ENCODE measurements at places on chromosomes 13 and 19.

DNA sequence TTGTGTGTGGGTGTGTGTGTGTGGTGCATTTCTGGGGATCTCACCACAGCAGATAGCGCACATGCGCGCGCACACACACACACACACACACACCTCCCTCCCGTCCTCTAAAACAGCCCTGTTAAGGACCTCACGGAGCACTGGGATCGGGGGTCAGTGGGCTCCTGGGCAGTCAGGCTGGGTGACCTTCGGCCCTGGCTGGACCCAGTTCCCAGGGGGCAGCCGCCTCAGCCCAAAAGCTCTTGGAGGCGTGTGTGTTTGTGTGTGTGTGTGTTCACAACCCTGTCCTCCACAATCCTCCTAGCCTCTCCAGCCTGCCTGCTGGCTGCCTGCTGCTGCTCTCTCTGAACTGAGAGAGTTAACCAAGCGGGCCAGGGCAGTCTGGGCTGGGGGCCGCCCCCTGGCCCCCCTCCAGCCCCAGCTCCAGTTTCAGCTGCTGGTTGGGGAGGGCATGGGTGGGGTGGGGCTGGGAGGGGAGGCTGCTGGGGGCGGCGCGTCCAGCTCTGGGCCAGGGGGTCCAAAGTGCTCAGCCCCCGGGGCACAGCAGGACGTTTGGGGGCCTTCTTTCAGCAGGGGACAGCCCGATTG lies at the start of gene FXYD1:
Gene FXYD1, plus strand, starts transcription at position 520 of the 588 bp plus-strand sequence. CDS start 1,256 bp downstream, outside the sequence.
- DNase-seq, result no peak

DNA sequence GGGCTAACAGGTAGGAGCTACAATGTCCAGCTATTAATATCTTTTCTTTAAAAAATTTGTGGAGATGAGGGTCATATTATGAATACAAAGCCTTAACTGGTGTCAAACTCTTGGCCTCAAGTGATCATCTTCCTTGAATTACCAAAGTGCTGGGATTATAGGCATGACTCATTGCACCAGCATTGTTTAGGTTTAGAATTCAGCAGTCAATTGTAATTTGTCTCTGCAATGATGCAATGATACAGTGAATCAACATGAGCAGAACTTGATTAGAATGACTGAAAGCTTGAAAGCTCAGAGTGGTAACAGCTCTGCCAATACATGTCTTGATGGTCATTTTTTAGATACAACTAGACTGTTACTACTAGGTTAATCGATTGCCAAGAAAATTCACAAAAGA lies 752.8 kb upstream of the MIR17HG start:
- DNase-seq, result peak; percentile 4

DNA sequence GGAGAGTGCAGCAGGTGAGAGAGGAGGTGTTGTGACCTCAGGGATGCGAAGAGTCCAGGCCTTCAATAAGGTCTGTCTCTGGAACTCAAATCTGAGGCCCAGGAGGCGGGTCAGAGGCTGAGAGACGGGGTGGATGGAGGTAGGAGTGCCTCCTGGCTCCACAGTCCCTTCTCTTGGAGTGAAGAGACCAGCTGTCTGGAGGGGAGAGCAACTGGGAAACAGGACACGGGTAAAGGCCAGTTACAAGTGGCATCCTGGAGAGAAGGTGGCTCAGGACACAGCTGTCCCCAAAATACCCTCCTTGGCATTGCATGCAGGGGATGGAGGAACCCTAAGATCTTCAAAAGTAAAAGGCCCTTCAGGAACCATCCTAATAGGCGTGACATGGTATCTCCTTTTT lies 19.2 kb downstream of the PDE4A start:
- DNase-seq, result no peak

DNA sequence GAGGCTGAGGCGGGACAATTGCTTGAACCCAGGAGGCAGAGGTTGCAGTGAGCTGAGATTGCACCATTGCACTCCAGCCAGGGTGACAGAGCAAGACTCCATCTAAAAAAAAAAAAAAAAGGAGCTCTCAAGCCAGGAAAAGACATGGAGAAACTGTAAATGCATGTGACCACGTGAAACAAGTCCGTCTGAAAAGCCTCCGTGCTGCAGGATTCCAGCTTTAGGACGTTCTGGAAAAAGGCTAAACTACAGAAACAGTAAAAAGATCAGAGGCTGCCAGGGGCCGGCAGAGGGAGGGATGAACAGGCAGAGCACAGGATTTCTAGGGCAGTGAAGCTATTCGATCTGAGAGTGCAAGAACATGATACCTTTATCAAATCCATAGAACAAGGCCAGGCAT lies 40.7 kb upstream of the NDUFS7 start:
- DNase-seq, result no peak

DNA sequence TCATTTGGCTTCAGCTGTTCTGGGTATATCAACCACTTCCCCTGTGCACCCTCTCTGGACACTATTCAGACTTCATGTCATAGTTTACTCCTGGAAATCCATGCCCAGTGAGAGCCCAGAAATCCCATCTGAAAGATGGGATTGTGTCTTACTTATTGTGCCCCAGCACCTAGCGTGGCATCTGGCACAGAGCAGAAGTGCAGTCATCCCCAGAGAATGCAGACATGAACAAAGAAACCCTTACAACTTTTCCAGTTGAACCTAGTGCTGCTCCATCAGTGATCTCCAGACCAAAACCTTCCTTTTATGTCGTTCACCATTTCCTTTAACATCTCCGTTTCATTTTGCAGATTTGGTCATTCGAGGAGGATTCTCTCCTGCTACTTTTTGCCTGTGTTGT lies 60.6 kb downstream of the MBNL2 start:
- no peak for DNase-seq

DNA sequence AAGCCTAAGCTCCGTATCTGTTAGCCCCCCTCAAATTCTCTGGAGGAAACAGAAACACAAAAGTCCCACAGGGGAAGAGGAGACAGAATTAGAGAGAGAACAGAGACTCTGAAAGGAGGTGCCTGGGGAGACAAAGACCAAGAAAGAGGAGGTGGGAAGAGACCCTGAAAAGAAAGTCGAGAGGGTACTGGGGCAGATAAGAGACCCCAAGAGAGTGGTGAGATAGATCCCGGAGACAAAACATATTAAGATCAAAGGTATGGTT lies 915 bp upstream of the GRWD1 start:
- DNase-seq, result no peak

DNA sequence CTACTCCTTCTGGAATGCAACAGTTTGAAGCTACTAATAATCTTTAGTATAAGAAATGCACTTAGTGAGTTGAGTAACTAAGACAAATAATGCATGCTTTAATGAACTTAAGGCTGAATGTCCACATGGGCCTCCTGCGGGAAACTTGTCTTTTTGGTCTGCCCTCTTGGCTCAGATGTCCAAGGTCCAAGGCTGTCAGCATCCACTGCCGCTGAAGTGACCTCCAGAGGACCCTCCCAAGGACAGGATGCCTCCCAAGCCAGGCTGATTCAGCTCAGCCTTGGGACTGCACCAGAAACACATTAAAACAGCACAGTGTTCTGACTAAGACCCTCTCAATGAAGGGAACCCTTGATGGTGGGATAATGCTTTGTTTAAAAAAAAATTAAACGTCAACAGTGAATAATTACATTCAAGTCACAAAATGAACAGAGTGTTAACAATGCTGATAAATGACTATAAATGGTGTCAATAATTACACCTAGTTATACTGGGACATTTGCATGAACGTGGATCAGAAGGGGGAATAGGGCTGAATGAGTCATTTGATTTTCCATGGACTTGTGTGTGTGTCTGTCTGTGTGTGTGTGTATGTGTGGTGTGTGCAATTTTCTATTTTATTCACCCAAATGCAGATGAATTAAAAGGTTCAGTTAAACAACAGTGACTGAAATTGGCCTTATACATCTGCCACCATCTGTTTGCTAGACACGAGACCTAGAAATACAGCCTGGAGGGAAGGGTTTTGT lies 150.5 kb downstream of the COL4A1 start:
- no peak for DNase-seq

DNA sequence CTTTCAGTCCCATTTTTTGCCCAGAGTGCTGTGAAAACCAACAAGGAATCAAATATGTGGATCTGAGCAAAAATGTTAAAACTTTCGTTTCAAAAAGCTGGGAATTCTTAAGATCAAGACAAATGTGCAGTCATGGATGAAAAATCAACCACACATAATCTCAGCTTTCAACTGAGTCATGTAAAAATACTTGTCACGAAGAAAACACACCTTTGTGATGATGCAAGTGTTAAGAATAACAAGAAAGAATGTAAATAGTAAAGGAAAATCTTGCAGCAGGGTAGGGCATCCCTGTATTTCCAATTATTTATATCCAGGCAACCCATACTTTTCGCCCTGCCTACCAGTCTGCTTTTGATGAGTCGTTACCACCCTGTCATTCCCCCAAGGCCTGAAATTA lies 27.4 kb upstream of the DCLK1 start:
- no peak for DNase-seq
